ENCODE measurements at places on chromosomes 3 and 15. TPM values are rescaled to one million over a fixed set of nuclear protein-coding genes. Genes with fewer than 3 reads are reported as not detected.

The CX3CR1 gene
- not detected for total RNA-seq

The DOCK3 gene
- total RNA-seq, result 0.42 TPM

The AMIGO3 gene
- total RNA-seq, result 0.19 TPM

The TGM4 gene
- 0.33 TPM for total RNA-seq

The CTDSPL2 gene
- 22.8 TPM for total RNA-seq

The NLGN1 gene
- 0.05 TPM for total RNA-seq

The TMEM202 gene
- total RNA-seq, result not detected

The CYP1A1 gene
- total RNA-seq, result 10.3 TPM

The LRRIQ4 gene
- not detected for total RNA-seq

The NUDT16 gene
- 7.2 TPM for total RNA-seq

The CCDC13 gene
- 0.35 TPM for total RNA-seq

The SNX33 gene
- total RNA-seq, result 17.5 TPM

The GPX1 gene
- total RNA-seq, result 357 TPM

The AGBL1 gene
- not detected for total RNA-seq

The IL5RA gene
- total RNA-seq, result not detected

The RAB8B gene
- total RNA-seq, result 8.3 TPM

The NIT2 gene
- total RNA-seq, result 32.9 TPM

The ANKUB1 gene
- total RNA-seq, result 1.7 TPM

The CCDC14 gene
- 10.9 TPM for total RNA-seq
